ENCODE measurements at places on chromosomes 16 and 17. TPM values are rescaled to one million over a fixed set of nuclear protein-coding genes. Genes with fewer than 3 reads are reported as not detected.

Gene DDX42
- 83.3 TPM for total RNA-seq

Gene PLXDC1
- total RNA-seq, result not detected

Gene HOXB9
- 7.3 TPM for total RNA-seq

GRCh38 chr17:57876023-57876865 lies 26.4 kb upstream of the MRPS23 start:
- DNase-seq, result no peak

GRCh38 chr17:1304522-1304921 lies 25.1 kb downstream of the TRARG1 start:
- no peak for DNase-seq

GRCh38 chr16:81806696-81807095 lies 27.6 kb downstream of the PLCG2 start:
- no peak for DNase-seq

DNA sequence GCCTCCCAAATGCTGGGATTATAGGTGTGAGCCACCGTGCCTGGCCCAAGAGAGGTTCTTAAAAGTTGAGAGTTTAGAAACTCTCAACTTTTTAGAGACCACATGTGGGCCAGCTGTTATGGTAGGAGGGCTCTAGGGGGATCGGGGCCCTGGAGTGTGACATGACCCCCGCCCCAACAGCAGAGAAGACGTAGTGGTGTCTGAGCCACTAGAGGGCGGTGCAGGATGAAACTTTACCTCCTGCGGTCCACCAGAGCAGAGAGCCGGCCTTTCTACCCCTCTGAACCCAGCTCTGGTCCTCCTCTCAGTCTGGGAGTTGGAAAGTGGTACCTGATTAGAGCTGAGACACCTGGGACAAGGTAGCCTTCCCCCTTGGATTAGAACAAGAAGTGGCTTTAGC lies 7.4 kb downstream of the CDK5RAP3 start:
- peak; percentile 45 for DNase-seq

GRCh38 chr16:68387301-68387700 lies 61.0 kb downstream of the SMPD3 start:
- DNase-seq, result no peak

- no peak for DNase-seq
These were observed 24.2 kb downstream of the SAP30BP start for GRCh38 chr17:75691371-75691791.

GRCh38 chr17:45364531-45365390 lies 47.9 kb upstream of the MAP3K14 start:
- DNase-seq, result no peak

All from MG63 (cell line).